MM.1S (cell line): ENCODE measurements at places on chromosomes 6 and 20.

DNA sequence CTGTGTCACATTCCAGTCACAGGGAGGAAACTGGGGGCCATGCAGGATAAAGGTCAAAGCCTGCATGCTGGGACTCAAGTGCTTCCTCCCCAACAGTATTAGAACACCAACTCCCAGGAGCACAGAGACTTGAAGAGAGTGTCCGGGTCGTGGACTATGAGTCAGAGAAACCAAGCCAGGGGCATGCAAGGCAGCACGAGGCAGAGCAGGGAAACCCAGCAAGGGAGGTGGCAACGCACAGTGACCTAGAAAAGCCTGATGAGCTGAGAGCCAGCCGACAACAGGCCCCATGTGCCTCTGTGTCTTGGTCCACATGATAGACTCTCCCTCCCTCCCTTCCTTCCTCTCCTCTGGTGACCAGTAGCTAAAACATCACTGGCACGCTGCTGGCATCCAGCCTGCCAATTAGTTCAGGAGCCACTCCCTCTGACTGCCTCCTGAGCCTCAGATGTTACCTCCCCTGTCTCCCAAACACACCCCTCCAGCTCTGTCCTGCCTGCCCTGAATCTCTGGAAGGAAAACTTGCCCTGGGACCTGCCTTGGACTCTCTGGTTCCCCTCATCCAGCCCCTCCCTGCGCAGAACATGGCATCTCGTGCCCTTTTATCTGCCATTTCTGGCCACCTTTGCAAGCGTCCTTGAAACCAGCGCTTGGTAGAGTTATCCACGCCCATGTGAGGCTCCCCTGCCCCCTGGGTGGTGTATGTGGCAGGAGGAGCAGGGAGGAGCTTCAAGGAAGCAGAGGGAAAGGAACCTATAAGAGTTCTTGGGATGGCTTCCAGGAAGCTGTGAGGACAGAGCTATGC, 16.2 kb upstream of the RNF39 start:
- no peak for DNase-seq

DNA sequence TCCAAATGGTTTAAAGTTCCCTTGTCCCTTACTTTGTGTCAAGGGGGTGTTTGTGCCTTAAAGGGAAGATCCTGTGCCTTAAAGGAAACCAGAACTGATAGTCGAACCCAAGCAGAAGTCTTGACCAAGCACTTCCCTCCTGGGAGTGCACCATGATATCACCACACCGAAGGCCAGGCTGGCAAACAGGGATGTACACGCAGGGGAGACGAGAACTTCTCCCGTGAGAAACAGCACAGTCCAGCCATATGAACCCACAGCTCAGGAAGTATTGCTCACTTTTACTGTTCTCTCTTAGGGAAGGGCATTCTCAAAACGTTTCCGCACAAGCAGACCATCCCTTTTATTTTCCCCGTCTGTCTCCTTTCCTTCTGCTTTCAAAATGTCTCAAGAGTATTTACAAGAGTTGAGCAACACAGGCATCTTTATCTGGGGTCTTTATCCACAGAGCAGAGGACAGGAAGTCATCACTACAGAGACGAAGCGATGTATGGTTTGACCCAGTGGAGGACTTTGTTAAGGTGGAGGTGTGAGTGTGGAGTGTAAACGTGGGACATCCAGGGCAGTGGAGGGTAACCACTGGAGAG, 12.8 kb upstream of the SERPINB1 start:
- DNase-seq: no peak

GRCh38 chr6:28683945-28684538, 158.4 kb downstream of the GPX5 start:
- DNase-seq: peak; percentile 54

DNA sequence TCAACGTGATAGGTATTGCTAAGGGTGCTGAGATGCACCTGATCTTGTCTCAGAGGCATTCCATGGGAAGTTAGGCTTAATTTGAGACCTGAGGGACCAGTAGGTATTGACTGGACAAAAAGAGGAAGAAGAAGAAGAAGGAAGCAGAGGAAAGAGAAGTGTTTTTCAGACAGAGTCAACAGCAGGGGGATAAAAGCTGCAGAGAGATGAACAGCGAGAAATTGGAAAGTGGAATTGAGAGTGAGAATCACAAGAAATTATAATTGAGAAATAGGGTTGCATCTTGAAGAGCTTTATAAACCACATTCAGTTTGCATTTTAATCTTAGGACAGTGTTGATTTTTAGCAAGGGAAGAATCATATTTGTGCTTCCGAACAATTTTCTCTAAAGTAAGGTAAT, 254.0 kb downstream of the CD83 start:
- DNase-seq: no peak

GRCh38 chr6:21263531-21264287, 329.8 kb upstream of the SOX4 start:
- DNase-seq: no peak

DNA sequence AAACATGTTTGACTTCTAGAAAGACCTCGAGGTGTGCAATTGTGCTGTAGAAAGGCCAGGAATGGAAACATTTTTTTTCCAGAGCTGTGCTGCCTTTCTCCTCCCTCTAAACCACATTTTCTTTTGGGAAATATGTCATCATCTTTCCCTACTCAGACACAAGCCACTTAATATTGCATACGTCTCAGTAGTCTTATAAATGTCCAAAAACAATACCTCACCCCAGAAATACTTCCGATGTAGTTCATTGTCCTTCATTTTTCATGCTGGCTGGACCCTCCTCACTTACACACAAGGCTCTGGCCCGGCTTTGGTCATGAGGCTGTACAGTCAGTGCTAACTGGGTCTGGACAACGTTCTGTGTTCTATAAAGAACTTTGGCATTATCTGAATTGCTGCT, 126.4 kb downstream of the SCML4 start:
- no peak for DNase-seq

DNA sequence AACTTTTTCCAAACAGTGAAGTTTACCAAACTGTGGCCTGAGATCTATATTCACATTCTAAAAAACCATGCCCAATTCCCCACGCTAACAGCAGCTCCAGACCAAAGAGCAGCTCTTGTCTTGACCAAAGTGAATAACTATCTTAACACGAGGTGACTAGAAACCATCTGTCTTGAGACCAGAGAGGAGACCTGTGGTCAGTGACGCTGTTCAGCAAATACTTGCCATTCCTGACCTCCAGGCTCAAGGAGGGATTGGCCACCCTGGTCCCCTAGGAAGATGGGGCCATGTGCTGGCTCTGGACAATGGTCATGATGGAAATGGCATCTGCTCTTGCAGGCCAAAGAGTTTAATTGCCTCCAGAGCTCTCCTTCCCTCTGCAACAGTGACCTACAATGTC, 104.4 kb upstream of the CD93 start:
- DNase-seq: no peak

DNA sequence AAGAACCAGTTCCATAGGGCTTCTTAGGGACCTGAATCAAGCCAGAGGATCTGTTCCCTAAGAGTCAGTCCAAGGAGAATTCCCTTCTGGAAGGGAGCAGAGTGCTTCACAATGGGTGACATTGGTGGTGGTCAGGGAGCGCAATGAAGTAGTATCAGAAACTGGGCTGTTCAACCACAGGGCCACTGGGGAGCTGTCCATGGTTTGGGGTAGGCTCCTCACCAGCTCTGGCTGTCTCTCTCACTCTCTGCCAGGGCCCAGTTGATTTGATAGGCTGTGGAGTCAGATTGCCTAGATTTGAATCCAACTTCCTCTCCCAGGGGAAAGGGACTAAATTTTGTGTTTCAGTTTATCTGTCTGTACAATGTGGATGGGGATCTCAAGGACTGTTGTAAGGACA, 36.7 kb upstream of the CHD6 start:
- DNase-seq: no peak

- DNase-seq: peak; percentile 19
These were observed 26.8 kb downstream of the FBXL4 start for GRCh38 chr6:98920904-98921431.

GRCh38 chr6:5764401-5764955, 242.2 kb downstream of the NRN1 start:
- DNase-seq: no peak

- DNase-seq: no peak
These were observed 138.8 kb upstream of the RNF217 start for GRCh38 chr6:124823240-124824111.

- DNase-seq: peak; percentile 76
These were observed 65.0 kb upstream of the IFNGR1 start for GRCh38 chr6:137283940-137284810.

GRCh38 chr20:16283307-16283706, 289.9 kb downstream of the KIF16B start:
- no peak for DNase-seq
